ENCODE measurements at places on chromosomes 13 and 19. TPM values are rescaled to one million over a fixed set of nuclear protein-coding genes. Genes with fewer than 3 reads are reported as not detected.
A peak's percentile ranks its signal among the peaks of the same experiment; 100 is the strongest.

- H3K4me3 ChIP-seq = no peak overlapping the region
- no peak overlapping the region for H3K27ac ChIP-seq
- ATAC-seq = no peak
Observed at GRCh38 chr13:76890021-76890420, 3.8 kb upstream of the KCTD12 start.

DNA sequence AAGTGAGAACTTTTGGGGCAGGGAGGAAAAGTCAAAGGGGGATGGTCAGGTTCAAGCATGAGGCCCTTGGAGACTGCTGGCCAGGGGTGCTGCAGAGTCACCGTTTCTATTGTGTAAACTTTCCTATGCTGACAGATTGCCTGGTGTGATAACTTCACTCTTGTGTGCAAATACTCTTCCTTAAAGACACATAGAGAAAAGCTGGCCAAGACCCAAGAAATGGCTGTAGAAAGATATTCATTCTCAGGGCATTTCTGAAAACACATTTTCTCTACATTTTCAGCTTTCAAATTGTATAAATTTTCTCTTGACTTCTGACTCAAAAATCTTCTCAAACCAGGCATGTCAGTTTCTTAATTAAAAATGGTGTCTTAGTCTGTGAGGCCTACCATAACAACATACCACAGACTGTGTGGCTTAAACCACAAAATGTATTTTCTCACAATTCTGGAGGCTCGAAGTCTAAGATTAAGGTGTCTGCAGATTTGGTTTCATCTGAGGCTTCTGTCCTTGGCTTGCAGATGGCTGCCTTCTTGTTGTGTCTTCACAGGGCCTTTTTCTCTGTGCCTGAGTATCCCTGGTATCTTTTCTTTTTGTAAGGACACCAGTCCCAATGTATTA lies 304.5 kb downstream of the KCNRG start:
- H3K27ac ChIP-seq = no peak overlapping the region
- no peaks in the 10 kb centered on the region for H3K36me3 ChIP-seq
- H3K4me1 ChIP-seq = peaks cover 23% of the 10 kb centered on the region
- peak; percentile 58 for ATAC-seq

DNA sequence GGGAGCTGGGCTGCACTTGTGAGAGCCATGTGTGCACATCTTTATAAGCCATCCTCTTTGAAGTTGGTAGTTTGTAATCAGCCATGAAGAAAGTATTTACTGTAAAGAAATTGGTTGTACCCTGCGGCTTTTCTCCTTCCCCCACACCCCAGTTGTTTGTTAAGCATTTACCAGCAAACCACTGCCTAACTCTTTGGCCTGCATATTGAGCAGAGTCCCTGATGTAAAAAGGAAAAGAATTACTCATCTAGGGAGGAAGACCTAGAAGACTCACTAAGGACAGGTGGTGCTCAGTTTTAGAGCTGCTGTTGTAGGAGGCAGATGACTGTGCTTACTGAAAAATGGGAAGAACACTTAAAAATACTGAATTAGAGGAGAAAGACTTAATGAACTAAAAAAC lies 245.3 kb downstream of the PCCA start:
- no peak overlapping the region for H3K27ac ChIP-seq
- H3K36me3 ChIP-seq = peaks cover 12% of the 10 kb centered on the region
- peak; percentile 76 for ATAC-seq
- H3K4me3 ChIP-seq = peak overlapping the region; percentile 4
- H3K27me3 ChIP-seq = no peaks in the 10 kb centered on the region

- no peak overlapping the region for H3K27ac ChIP-seq
- no peaks in the 10 kb centered on the region for H3K4me1 ChIP-seq
- peaks cover 25% of the 10 kb centered on the region for H3K27me3 ChIP-seq
- H3K4me3 ChIP-seq = no peak overlapping the region
- ATAC-seq = no peak
Observed at GRCh38 chr19:44626048-44626624, 12.8 kb downstream of the IGSF23 start.

DNA sequence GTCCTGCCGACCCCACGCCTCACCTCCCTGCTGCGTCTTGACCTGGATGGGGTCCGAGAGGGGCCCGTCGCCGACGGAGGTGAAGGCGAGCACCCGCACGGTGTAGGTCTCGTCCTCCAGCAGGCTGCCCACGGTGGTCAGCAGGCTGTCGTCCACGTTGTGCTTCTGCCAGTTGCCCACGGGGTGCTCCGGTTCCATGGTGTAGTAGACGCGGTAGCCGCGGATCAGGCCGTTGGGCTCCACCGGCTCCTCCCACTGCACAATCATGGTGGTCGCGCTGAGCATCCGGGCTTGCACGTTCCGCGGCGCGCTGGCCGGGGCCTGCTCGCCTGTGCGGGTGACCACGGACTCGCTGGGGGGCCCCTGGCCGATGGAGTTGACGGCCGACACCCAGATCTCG lies 96.7 kb downstream of the PTPRS start:
- no peak for ATAC-seq
- H3K27ac ChIP-seq = no peak overlapping the region
- no peaks in the 10 kb centered on the region for H3K36me3 ChIP-seq
- H3K27me3 ChIP-seq = peaks cover 24% of the 10 kb centered on the region

- peaks cover 93% of the 10 kb centered on the region for H3K36me3 ChIP-seq
- ATAC-seq = peak; percentile 54
- peaks cover 55% of the 10 kb centered on the region for H3K4me1 ChIP-seq
- peak overlapping the region; percentile 79 for H3K27ac ChIP-seq
Observed at GRCh38 chr13:32530841-32531253, 7.7 kb downstream of the N4BP2L2 start.

- ATAC-seq = no peak
- H3K27ac ChIP-seq = no peak overlapping the region
- peaks cover 4% of the 10 kb centered on the region for H3K4me1 ChIP-seq
- no peak overlapping the region for H3K4me3 ChIP-seq
- no peaks in the 10 kb centered on the region for H3K36me3 ChIP-seq
- no peaks in the 10 kb centered on the region for H3K27me3 ChIP-seq
Observed at GRCh38 chr13:94315188-94315587, 164.3 kb downstream of the DCT start.

- H3K4me3 ChIP-seq = peak overlapping the region; percentile 95
- peaks cover 77% of the 10 kb centered on the region for H3K36me3 ChIP-seq
- H3K27me3 ChIP-seq = no peaks in the 10 kb centered on the region
- peaks cover 46% of the 10 kb centered on the region for H3K4me1 ChIP-seq
- no peak for ATAC-seq
- peak overlapping the region; percentile 96 for H3K27ac ChIP-seq
Observed at GRCh38 chr13:48236528-48237353, 3.7 kb downstream of the ITM2B start.

DNA sequence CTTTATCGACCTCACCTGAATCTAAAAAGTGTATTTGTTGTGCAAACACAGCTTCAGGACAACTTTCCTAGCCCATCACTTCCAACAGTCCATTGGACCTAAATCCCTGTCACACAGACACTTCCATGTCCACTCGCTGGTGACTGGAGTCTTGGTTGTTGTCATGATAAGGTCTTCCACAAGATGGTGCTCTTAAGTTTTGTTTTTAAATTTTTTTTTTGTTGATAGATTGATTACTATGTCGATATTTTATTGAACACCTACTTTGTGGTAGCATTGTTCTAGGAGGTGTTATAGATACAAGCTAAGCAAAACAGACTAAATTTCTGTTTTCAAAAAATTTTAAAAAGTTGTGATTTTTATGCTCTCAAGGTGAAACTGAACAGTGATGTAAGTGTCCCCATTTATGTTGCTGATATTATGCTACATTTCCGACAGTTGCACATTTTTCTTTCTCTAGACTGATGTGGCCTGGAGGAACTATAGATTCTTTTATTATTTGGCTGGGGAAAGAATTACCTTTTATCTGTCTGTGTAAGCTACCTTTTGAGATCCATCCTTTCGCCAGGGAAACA lies 8.1 kb upstream of the ERICH6B start:
- ATAC-seq = no peak
- H3K27ac ChIP-seq = no peak overlapping the region
- H3K36me3 ChIP-seq = no peaks in the 10 kb centered on the region
- no peaks in the 10 kb centered on the region for H3K4me1 ChIP-seq
- H3K4me3 ChIP-seq = no peak overlapping the region

- no peaks in the 10 kb centered on the region for H3K36me3 ChIP-seq
- no peak for ATAC-seq
- H3K4me1 ChIP-seq = no peaks in the 10 kb centered on the region
- H3K27ac ChIP-seq = no peak overlapping the region
Observed at GRCh38 chr13:108560093-108560492, 69.3 kb upstream of the MYO16 start.

GRCh38 chr13:84290386-84290785 lies 408.1 kb upstream of the SLITRK1 start:
- H3K4me3 ChIP-seq = no peak overlapping the region
- H3K27ac ChIP-seq = no peak overlapping the region
- H3K27me3 ChIP-seq = no peaks in the 10 kb centered on the region
- H3K4me1 ChIP-seq = no peaks in the 10 kb centered on the region
- ATAC-seq = no peak
- H3K36me3 ChIP-seq = no peaks in the 10 kb centered on the region

GRCh38 chr19:46718157-46718933 lies 1.4 kb upstream of the PRKD2 start:
- peak; percentile 37 for ATAC-seq
- peak overlapping the region; percentile 96 for H3K27ac ChIP-seq
- H3K36me3 ChIP-seq = peaks cover 74% of the 10 kb centered on the region
- no peaks in the 10 kb centered on the region for H3K27me3 ChIP-seq
- peak overlapping the region; percentile 92 for H3K4me3 ChIP-seq

GRCh38 chr19:2226051-2226839 lies 9.9 kb downstream of the PLEKHJ1 start:
- no peak overlapping the region for H3K4me3 ChIP-seq
- no peak for ATAC-seq

DNA sequence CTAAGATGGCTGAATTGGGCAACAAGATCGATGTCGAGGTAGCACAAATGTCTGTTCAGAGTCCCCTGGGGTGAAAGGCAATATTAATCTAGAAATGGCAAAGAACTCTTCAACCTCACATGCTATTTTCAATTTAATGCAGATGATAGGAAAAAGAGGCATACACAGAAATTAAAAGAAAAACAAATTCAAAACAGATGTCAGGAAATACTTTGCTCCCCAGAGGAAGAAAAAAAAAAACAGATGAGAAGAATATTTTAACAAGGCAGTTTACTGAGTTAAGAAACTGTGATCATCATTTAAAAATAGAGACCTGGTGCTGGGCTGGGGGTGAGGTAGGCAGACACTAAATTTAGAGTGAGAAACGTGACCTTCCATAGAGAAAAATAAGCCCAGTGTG lies 421.9 kb upstream of the ARGLU1 start:
- H3K27ac ChIP-seq = no peak overlapping the region
- no peak overlapping the region for H3K4me3 ChIP-seq
- H3K4me1 ChIP-seq = no peaks in the 10 kb centered on the region
- H3K27me3 ChIP-seq = no peaks in the 10 kb centered on the region
- no peak for ATAC-seq
- no peaks in the 10 kb centered on the region for H3K36me3 ChIP-seq

GRCh38 chr19:5987077-5987818 lies 9.3 kb upstream of the RANBP3 start:
- H3K4me3 ChIP-seq = peak overlapping the region; percentile 76
- peaks cover 7% of the 10 kb centered on the region for H3K4me1 ChIP-seq
- peak overlapping the region; percentile 79 for H3K27ac ChIP-seq
- H3K27me3 ChIP-seq = no peaks in the 10 kb centered on the region
- no peaks in the 10 kb centered on the region for H3K36me3 ChIP-seq

GRCh38 chr19:15641901-15642491 lies 1.3 kb downstream of the CYP4F3 start:
- ATAC-seq = no peak
- no peaks in the 10 kb centered on the region for H3K4me1 ChIP-seq
- H3K36me3 ChIP-seq = no peaks in the 10 kb centered on the region
- H3K27me3 ChIP-seq = peaks cover 14% of the 10 kb centered on the region

DNA sequence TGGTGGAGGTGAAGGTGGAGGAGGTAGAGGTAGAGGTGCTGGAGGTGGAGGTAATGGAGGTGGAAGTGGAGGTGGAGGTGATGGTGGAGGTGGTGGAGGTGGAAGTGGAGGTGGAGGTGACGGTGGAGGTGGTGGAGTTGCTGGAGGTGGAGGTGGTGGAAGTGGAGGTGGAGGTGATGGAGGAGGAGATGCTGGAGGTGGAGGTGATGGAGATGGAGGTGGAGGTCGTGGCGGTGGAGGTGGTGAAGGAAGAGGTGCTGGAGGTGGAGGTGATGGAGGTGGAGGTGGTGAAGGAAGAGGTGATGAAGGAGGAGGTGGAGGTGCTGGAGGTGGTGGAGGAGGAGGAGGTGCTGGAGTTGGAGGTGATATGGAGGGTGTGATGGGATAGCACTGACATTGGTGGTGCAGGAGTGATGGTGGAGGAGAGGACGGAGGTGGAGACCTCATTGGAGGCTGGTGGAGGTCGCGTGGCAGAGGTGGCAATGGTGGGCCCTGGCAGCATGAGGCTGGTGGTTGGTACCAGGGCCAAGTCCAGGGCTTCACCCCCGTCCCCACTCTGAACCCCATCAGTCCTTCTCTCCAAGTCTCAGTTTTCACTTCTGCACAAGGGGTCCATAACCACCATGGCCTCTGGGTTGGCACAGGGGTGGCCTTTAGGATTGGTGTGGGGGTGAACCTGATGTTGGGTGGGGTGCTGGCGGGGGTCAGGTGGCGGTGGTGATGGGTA lies 15.8 kb downstream of the ONECUT3 start:
- peaks cover 6% of the 10 kb centered on the region for H3K36me3 ChIP-seq
- H3K4me3 ChIP-seq = no peak overlapping the region
- H3K27ac ChIP-seq = no peak overlapping the region

DNA sequence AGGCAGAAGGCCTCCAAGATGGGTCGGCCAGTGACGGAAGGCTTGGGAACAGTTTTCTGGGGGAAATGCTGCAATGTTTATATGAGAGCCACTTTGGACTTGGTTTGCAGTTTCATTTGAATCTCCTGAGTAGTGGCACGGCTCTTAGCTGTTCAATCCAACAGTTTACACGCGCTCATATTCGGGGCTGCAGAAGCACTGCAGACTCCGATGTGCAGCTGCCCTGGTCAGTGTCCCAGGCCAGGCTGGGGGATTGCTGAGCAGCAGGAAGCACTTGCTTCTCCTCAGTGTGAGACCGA lies 31.7 kb downstream of the CEBPG start:
- peaks cover 6% of the 10 kb centered on the region for H3K4me1 ChIP-seq
- no peaks in the 10 kb centered on the region for H3K27me3 ChIP-seq
- H3K4me3 ChIP-seq = no peak overlapping the region
- no peak for ATAC-seq
- no peaks in the 10 kb centered on the region for H3K36me3 ChIP-seq

- H3K36me3 ChIP-seq = no peaks in the 10 kb centered on the region
- H3K27me3 ChIP-seq = peaks cover 15% of the 10 kb centered on the region
- no peak overlapping the region for H3K27ac ChIP-seq
- no peak overlapping the region for H3K4me3 ChIP-seq
- H3K4me1 ChIP-seq = peaks cover 4% of the 10 kb centered on the region
- no peak for ATAC-seq
Observed at GRCh38 chr13:77930430-77930829, 11.8 kb upstream of the EDNRB start.

GRCh38 chr13:46654951-46655350 lies 102.0 kb downstream of the LRCH1 start:
- H3K4me1 ChIP-seq = peaks cover 10% of the 10 kb centered on the region
- no peaks in the 10 kb centered on the region for H3K27me3 ChIP-seq
- ATAC-seq = no peak
- H3K27ac ChIP-seq = no peak overlapping the region

PRR20B gene
- total RNA-seq = not detected

FXYD1 gene
- total RNA-seq = 0.93 TPM

GJB6 gene
- total RNA-seq = 16.8 TPM

PRR19 gene
- 1.4 TPM for total RNA-seq

FSTL3 gene
- 7.0 TPM for total RNA-seq

GSX1 gene
- not detected for total RNA-seq

RETN gene
- not detected for total RNA-seq

VPS36 gene
- 24.0 TPM for total RNA-seq

ICAM3 gene
- 228 TPM for total RNA-seq

ZNF543 gene
- 6.6 TPM for total RNA-seq

CGB7 gene
- 0.32 TPM for total RNA-seq

PIK3R2 gene
- total RNA-seq = 21.8 TPM

MCF2L gene
- 3.0 TPM for total RNA-seq

TMEM150B gene
- 0.39 TPM for total RNA-seq

PLPP2 gene
- total RNA-seq = 3.8 TPM

ZNF558 gene
- total RNA-seq = 24.7 TPM

RFPL4AL1 gene
- total RNA-seq = not detected

ZMYM5 gene
- total RNA-seq = 11.6 TPM

Data from activated T-helper 17 cell treated with anti-CD3 and anti-CD28 coated beads, Interleukin-2, amount 50 U/mL, for 72 hours (primary cell).